ENCODE measurements at places on chromosomes 4 and X.

DNA sequence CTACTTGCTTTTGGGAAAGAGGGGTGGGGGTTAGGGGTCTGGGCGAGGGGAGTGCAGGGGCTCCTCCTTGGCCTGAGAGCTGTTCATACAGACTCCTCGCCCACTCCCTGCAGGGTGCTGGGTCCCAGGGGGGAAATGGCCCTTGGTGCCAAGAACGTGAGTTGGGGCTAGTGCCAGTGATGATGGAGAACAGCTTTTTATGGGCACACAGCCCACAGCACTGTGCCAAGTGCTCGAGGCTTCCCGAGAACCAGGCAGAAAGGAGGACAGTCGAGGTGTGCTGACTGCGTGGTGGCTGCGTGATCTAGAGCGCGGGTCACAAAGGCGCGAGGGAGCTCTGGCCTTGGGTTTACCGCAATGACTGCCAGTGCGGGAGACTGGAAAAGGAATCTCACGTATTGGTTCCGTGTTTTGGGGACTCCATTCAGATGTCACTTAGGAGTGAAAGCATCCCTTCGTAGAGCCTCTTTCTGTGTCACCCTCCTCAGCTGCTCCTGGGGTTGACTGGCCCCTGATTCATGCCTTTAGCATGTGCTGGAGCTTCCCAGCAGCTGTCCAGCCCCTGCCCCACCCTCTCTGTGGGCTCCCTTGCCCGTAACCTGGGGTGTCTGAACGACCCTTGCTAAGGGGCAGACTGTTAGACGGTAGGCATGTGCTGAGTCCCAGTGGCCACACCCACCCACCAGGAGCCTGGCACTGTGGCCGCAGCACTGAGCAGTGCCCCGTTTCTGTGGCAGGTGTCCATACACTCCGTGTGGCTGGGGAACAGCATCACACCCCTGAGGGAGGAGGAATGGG lies 20.9 kb upstream of the MSANTD1 start:
- peak; percentile 39 for DNase-seq

DNA sequence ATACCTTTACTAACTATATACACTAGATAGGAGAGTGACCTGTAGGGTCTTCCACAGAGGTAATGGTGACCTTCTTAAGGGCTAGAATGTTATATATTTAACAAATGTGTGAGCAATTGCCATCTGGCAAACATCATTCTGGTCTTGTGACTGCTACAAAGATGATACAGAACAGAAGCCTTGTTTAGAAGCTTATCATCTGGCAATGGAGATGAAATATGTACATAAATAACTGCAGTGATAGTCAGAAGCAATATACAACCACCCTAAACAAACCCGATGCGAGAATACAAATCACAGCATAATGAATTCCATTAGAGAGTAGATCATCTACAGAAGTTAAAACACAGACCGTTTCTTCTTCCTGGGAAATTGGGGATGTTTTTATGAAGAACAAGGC lies 952.7 kb upstream of the SLIT2 start:
- no peak for DNase-seq

DNA sequence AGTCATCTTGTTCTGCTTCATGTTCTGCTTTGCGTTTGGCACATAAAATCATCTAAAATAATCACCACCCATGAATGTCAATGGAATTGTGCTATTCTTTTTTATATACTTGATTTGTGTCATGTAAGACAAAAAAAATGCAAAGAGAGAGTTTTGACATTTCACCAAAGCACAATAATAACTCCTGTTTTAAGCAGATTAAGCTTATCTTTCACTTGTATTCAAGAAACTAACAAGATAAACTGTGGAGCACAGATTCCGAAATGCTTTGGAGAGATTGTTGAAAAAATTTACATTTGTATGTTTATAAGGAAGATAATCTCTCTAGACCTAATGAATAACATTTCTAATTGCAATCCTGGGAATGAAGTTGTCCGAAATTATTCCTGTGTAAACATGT lies 225.1 kb upstream of the ANXA10 start:
- DNase-seq: no peak

DNA sequence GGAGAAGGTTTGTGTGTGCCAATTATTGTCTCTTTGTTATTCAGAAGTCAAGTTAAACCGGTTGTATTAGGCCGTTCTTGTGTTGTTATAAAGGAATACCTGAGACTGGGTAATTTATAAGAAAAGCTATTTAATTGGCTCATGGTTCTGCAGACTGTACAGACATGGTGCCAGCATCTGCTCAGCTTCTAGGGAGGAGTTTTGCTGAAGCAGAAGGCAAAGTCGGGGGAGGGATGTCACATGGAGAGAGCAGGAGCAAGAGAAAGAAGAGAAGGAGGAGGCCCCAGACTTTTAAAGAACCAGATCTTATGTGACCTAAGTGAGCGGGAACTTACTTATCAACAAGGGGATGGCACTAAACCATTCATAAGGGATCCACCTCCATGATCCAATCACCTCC lies 349.3 kb upstream of the PCDH18 start:
- no peak for DNase-seq

DNA sequence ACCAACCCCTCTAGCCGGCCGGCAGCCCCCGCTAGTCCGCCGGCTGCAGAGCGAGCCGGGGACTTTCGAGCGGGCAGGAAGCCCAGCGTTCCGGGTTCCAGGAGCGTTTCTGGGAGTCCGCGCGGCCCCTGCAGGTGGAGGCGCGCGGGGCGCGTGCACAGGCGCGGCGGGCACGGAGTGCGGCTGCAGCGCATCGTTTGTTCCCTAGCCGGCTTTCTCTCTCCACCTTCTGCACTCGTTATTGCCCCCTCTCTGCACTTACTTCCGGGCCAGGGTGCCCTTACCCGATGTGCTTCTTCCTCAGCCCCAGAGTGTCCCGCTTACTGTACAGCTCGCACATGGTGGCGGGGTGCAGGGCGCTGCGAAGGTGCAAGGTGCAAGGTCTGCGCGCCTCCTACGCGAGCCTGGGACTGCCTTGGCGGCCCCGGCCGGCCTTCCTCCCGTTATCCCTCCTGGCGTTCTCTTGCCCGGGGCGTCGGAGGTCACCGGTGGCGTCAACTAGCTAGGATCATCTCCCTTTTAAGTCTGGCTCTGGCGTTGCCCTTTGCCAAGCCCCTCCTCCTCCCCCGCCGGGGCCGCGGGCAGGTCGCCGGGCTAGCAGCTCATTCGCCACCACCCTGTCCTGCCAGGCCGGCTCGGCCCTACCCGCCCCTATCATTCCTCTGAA lies at the start of gene ETNPPL:
Gene ETNPPL (minus strand): TSS at position 495 of the 667 bp plus-strand sequence. CDS start 155 bp downstream, at position 340.
- peak; percentile 41 for DNase-seq

GRCh38 chr4:152109531-152110509 lies 349.0 kb upstream of the GATB start:
- DNase-seq: no peak

Data from frontal cortex (tissue), 4 donors.